K562 (cell line): ENCODE measurements at places on chromosomes 6 and 20. TPM values are rescaled to one million over a fixed set of nuclear protein-coding genes. Genes with fewer than 3 reads are reported as not detected.

- no peak for DNase-seq
Observed at GRCh38 chr20:47711046-47711752, 74.1 kb downstream of the SULF2 start.

GRCh38 chr6:111774346-111774703 is 98.9 kb downstream of the FYN start:
- DNase-seq = no peak

DNA sequence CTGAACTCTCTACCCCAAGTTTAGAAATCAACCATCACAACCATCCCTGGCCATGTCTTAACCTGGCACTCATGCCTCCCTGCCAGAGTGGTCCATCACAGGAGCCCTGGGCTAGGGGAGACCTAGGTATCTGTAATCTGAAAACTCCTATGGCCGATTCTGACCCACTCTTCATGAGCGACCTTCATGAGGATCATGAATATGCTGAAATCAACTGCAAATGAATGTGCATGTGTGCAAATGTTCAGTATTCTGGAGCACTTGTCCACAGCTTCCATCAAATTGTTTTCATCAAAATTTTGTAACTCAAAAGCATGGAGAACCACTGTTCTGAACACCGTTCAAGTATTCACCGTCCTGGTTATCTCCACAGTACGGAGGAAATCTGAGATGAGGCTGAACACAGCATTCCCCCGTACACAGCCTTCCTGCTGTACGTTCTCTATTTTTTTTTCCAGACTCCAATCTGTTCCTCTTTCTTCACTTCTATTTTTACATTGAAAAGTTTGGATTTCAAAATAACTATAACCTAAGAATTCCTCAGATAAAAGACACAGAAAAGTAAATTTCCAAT is 17.7 kb downstream of the METTL24 start:
- DNase-seq = no peak

GRCh38 chr6:148287623-148288333 is 54.9 kb upstream of the SASH1 start:
- DNase-seq = no peak

DNAH8 gene
- total RNA-seq = 2.8 and 2.9 TPM in 2 replicates

KCNB1 gene
- total RNA-seq = 0.02 TPM in 1 of 2 replicates, not detected in the other

ATP6V1G2 gene
- 0.47 and 0.49 TPM in 2 replicates for total RNA-seq
